Stimulated activated CD8-positive, alpha-beta memory T cell treated with anti-CD3 and anti-CD28 coated beads, Interleukin-12 subunit alpha, Interleukin-12 subunit beta, amount 100 ng/mL, for 1 hour (primary cell): ENCODE measurements at places on chromosomes 2 and 18.

DNA sequence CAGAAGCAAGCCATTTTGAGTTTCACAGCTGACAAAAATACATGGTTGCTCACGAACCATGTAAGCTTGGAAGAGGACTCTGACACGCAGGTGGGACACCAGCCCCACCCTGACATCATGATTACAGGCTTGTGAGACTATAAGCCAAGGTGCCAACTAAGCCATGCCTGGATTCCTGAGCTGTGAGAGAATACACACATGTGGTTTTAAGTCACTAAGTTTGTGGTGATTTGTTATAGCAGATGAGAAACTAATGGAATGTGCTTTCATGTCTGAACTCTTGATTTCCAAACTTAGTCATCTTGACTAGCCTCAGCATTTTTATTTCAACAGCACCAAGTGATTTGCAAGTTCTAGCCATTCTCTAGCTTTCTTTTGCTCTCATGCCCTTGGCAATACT is 676.1 kb upstream of the CELF4 start:
- DNase-seq = no peak

GRCh38 chr2:197328461-197328860 is 17.9 kb upstream of the ANKRD44 start:
- no peak for DNase-seq

DNA sequence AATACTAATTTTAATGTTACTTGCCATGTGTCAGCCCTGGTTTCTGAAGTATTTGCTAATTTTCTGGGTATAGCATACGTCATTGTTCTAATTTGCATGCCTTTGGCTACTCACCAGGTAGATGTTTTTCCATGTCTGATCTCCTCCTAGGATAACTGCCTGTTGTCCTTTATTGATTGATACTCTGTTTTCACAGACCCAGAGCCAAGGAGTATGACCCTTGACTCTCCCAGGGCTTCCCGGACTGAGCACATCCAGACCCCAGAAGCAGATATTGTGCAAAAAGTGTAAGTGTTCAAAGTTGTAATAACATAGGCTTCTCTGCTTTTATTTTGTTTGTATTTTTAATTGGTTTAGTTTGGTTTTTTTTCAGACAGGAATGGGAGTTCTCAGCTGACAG is 53.8 kb downstream of the SUMO1 start:
- no peak for DNase-seq

DNA sequence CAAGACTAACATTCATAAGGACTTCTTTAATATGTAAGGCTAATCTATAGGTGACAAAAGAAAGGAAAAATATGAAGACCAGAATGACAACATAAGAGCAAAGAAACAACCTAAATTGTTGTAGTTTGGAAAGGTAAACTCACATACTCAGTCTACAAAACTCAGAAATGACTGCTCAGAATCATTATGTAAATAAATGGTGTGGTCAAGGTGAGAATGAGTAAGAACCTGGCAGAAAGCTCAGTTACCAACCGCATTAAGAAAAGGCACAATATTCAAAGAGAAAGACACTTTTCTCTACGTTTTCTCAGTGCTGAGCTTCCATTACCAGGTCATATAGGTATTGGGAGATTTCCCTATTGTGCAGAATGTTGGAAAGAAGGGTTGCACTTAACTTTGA is 15.8 kb downstream of the ATF2 start:
- no peak for DNase-seq

GRCh38 chr2:236936446-236936940 is 149.2 kb upstream of the COPS8 start:
- no peak for DNase-seq

GRCh38 chr2:205193125-205193835 is 489.0 kb upstream of the NRP2 start:
- DNase-seq = no peak

DNA sequence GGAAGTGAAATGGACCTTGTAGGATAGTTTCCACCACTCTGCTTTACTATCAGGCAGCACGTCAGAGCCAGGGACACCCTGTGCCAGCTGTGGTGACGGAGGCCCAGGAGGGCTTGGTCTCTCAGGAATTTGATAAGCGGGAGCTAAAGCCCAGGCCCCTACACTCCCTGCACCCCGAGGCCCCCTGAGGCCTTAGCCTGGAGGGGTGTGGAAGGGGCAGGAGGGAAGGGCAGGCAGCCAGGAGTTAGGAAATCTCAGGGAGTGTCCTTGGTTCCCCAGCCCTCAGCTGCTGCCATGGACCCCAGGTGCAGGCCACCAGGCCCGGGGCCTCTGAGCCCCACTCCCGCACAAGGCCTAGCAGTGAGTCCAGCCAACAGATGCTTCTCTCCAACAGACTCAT is 38.2 kb downstream of the PDIA6 start:
- DNase-seq = no peak

DNA sequence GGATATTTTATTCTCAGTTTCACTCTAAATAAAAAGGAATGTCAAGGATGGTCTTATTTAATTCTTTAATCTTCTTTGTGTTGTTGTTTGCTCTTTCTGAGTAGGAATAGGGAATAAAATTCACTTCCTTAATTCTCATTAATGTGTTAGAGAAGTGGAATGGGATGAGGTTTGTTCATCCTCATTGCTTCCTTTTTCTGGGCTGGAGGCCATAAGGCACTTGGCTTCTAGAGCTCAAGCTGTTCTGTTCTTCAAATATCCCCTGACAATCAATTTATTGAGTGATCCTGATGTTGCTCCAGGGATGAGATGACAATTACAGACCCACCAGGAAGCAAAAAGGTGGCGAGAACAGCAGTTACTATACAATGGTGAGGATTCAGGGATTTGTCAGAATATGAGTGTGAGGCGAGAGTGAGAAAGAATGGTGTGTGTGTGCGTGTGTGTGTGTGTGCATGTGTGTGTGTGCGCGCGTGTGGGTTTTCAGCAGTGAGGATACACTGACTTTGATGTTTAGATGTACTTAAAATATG is 557.6 kb upstream of the FANCL start:
- DNase-seq = no peak

- DNase-seq = no peak
These were observed 23.6 kb upstream of the SEMA4C start for GRCh38 chr2:96893289-96894150.

- DNase-seq = no peak
These were observed 75.3 kb upstream of the DLX2 start for GRCh38 chr2:172177996-172178395.

DNA sequence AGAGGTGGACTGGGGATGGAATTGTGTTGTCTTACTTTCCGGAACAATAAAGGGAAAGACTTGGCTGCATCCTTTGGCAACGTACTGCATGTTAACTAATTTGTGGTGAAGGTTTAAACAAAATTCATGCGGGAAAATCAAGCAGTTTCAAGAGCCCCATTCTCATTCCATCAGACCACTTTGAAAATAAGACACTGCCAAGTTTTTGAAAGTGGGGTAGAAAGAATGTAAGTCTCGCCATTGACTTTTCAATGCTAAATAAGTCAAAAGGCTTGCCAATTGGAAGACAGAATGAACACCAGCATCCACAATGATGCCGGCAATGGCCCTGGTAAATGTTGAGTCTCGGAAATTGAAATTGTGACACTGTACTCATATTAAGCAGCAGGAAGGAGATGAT is 322.0 kb downstream of the RND3 start:
- no peak for DNase-seq

DNA sequence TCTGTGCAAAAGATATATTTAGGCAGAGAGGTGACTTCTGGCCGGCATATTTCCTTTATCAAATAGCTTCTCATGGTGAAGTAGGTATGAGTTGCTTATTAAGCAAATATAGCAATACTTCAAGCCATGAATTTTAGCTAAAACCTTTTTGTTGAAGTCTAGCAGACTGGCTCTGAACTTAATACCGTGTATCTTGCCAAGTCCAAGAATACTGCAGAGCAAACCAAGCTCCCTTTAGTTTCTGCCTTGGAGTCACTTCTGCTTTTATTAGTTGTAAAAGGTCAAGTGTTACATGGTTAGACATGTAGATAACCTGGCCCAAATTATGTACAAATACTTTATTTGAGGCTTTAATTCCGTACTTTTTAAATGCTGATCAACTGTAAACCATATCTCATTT is 627.6 kb upstream of the PKDCC start:
- no peak for DNase-seq

DNA sequence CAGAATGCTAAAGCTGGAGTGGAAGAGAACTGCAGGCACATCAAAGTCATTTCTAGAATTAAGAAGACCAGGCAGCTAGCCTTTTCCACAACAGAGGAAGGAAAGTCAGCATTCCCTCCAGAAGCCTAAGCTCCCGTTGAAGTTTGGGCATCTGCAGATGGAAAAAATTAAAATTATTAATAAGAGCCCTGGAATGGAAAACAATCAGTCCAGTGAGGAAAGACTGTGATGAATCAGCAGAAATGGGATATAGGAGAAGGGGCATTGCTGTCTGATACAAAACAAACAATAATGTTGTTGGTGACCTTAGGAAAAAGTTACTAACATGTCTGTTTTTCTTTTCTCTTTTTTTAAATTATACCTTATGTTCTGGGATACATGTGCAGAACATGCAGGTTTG is 450.7 kb upstream of the SLC14A2 start:
- no peak for DNase-seq
